ENCODE measurements at places on chromosomes 3 and 15.

- DNase-seq, result no peak
Measured at GRCh38 chr3:120555657-120556509, 40.3 kb upstream of the NDUFB4 start.

- no peak for DNase-seq
Measured at GRCh38 chr3:194203482-194204041, 67.6 kb downstream of the HES1 start.

DNA sequence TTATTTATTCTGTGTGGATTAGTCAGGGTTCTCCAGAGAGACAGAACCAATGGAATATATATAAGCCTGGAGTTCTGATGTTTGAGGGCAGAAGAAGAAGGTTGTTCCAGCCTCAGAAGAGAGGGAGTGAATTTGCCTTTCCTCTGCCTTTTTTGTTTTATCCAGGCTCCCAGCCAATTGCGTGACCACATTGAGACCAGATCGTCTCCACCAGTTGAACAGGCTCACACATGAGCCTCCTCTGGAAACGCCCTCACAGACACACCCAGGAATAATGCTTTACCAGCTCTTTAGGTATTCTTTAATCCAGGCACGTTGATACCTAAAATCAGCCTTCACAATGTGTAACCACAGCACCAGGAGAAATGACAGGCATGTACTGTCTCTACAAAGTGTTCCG lies 923.1 kb downstream of the TBL1XR1 start:
- peak; percentile 98 for DNase-seq

GRCh38 chr3:116155841-116156240 lies 289.4 kb downstream of the LSAMP start:
- DNase-seq, result no peak

DNA sequence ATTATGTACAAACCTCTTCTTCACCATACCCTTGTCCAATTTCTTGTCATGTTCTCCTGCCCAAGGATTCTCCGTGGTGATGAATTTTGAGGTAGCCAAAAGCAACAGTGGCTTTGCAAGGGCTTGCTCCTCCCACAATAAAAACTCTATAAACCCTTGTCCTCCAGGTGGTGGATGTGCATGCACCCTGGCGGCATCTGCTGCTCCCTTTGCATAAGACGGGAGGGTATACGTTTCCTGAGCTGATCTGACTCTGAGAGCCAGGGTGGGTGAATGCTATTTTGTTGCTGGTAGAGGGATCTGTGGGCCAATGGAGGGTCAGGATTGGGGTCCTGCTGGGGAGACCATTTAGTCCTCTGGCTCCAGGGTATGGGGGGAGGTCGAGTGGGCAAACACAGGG lies 5.4 kb downstream of the DNAH1 start:
- no peak for DNase-seq

DNA sequence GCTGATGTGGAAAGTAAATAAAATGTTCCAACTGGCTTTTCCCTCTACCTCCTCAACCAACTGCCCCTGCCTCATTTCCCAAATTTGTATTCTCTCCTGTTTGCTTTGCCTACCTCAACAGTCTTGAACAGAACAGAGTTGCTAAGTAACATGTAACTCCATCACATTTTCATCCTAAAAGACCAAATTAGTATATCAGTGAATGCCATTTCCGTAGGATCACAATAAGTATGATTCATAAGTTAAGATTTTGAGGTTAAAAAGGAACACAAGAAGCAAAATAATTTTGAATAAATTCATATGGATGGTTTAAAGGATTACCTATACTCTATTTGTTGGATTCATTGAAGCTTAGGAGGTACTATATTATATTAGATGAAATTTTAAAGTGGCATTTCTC lies 154.9 kb downstream of the ECT2 start:
- DNase-seq, result no peak

DNA sequence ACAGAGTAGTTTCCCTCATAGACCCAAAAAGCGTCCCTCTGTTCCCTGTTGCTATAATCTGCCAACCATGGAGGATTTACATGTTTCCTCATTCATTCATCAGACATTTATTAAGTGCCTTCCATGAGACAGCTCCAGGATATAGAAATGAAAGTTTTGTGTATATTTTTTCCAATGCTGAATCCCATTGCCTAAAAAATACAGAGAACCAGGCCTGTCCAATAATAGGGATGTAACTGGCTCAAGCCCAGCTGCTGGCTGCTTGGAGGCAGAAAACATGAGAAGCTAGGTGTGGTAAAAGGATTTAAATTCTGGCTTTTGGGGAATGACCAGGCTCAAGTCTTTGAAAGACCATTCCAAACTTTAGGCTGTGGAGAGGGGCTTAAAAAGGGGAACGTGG lies 41.5 kb downstream of the RARB start:
- DNase-seq, result no peak

- DNase-seq, result peak; percentile 50
Measured at GRCh38 chr3:119145500-119146167, at the start of gene TEX55. Gene TEX55, plus strand, starts transcription at chr3:119146165. Its CDS starts 25 bp downstream, at chr3:119146190.

DNA sequence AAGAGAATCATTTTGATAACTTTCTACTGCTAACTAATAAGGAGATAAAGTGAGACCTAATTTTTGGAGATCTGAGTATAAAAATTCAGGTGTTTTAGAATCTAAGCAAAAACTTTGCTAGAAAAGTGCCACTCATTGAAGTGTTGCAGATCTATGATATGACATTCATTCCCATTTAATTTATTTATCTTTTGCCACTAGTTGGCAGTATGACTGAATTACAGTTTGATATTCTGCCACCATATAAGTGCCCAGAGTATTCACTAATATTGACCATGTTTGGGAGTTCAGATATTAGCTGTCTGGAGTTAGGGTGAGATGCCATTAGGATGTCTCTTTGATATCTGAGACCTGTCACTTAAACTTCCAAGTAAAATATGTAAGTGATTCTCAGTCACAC lies 251.3 kb upstream of the GBE1 start:
- DNase-seq, result no peak

GRCh38 chr3:53175613-53176540 lies 14.9 kb downstream of the PRKCD start:
- no peak for DNase-seq

DNA sequence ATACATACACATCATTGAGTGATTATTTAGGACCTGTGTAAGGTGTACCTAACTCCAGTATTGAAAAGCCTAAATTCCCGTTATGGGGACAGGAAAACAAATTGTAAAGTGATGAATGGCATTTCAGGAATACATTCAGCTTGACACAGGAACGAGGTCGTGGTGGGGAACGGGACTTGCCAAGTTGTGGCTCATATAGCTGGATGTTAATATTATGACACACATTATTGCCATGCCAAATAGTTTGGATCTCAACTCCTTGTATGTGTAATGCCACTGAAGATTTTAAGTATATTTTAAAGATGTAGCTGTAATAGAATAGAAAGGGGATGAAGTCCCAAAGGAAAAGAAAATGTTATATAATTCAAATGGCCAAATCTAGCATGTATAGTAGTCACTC lies 227.2 kb upstream of the GOLIM4 start:
- DNase-seq, result no peak

- DNase-seq, result no peak
Measured at GRCh38 chr15:71275566-71276335, 160.5 kb downstream of the THSD4 start.

DNA sequence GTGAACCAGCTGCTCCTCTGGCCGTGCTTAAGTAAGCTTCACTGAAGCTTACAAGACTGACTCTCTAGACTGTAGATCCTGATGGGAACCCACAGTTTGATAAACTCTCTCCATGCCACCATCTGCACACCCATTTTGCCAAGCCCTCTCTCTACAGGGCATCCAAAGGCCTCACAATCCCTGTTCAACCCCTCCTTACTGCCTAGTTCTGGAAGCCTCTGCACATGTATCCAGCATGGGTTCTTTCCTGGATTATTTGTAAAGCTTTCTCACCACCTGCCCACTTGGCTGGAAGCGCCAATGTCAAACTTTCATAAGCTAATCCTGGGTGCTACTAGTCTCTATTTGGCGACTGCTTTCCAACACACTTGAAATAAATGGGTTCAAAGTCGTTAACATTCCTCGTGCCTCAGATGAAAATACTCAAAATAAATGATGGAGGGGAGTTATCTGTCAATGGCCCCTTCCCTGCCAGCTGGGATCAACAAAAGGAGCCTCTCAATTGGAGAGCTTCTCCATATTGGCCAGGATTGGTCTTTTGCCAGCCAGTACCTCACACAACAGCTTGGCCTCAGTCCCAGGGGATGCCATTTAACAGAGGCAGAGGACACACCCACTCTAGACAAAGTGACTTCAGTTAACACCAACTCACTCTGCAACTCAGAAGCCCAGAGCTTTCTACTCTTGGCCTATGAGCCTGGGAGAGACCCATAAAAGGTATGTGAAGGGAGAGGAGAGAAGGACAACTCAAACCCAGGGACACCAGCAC lies 48.1 kb downstream of the SH3BP5 start:
- DNase-seq, result peak; percentile 31

DNA sequence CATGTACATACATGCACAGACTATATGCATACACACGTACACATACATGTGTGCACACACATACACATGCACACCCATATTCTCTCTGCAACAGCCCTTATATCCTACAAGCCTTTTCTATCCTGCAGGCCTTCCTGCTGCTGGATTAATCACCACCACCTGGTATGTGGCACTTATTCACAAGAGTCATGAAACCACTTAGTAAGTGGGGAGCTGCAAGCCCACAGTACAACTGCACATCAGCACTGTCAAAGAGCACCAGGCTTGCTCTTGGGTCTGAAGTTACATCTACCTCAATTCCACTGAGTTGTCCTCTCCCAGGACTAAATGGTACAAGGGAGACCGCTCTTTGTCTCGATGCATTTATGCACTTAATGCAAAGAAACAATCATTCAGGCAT lies 233.2 kb downstream of the KLF13 start:
- no peak for DNase-seq

DNA sequence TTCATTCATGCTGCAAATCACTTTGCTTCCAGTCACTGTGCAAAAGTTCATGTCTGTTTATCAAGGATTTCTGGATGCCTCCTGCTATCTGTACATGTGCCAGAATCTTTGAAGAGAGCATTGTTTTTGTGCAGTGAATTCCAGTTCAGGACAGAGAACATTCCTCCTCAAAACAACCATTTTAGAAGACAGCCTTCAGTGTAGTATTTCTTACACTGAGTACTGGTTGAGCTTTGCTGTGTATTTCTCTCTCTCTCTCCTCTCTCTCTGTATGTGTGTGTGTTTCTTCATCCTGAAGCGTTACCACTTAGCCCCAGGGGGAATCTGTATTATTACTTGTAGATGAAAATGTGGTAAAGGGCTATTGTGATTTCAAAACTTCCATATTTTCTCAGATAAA lies 123.8 kb upstream of the CHL1 start:
- DNase-seq, result no peak

GRCh38 chr15:101147181-101147580 lies 104.7 kb downstream of the CHSY1 start:
- DNase-seq, result no peak

DNA sequence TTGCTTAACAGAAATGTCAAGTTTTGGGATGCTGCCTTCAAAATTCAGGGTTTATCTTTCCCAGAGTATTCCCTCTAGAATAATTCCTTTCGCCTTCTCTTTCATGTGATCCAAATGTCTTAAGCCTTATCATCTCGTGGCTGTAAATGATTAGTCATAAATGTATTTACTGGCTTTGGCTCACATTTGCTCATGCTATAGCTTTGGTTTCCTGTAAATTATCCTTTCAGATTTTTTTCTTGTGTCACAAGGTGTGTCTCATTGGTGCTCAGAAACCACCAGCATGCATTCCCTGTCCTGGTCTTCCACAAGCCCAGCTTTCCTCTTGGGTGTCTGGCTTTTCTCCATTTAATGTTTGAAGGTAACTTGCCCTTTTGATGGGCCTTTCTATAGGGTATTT lies 692.7 kb upstream of the ALCAM start:
- no peak for DNase-seq

DNA sequence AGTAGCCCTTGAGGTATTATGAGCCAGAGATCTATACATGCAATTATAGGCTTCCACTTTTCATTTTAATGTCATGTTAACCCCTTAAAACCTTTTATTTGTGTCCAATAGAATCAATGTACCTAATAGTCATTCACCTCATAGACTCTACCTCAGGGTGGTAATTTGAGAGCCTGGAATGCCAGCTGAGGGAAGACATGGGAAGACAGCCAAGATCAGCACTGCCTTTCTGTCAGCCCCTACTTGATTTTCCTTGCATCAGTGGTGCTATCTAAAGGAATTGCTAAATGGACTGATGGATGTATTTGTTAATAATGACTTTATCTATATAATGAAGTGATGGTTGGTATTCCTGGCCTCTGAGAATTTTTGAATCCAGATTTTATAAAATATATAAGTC lies 113.3 kb upstream of the GBE1 start:
- no peak for DNase-seq

DNA sequence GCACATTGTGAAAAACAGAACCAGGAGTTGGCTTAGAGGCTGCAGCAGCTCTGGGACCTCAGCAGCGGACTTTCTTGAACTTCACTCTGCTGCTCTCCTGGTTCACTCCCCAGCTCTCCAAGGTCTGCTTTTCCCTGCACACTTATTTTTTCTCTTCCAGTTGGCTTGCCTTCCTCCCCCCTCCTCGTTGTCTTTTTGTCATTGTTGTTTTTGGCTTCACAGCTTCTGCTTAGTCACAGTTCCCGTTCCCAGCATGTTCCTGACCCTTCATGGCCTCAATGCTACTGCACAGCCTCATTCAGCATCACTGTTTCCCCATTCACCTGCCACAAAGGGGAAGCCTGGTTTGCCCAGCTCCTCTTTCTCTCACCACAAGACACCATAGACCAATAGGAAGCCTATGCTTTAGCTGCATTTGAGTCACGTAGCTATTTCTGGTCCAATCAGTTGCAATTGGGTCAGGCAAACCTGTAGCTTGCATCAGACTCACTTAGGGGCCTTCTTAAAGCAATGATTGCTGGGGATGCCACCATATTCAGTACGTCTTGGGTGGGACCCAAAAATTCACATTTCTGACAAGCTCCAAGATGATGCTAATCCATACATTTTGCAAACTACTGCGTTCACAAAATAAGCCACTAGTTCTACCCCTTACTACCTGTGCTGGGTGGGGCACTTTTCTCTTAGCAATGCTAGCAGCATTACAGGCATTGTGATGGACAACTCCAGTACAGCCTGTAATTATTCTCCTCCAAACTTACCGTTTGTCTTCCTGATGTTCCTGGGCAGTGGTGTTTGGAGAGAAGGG lies 7.8 kb upstream of the SUMF1 start:
- no peak for DNase-seq

DNA sequence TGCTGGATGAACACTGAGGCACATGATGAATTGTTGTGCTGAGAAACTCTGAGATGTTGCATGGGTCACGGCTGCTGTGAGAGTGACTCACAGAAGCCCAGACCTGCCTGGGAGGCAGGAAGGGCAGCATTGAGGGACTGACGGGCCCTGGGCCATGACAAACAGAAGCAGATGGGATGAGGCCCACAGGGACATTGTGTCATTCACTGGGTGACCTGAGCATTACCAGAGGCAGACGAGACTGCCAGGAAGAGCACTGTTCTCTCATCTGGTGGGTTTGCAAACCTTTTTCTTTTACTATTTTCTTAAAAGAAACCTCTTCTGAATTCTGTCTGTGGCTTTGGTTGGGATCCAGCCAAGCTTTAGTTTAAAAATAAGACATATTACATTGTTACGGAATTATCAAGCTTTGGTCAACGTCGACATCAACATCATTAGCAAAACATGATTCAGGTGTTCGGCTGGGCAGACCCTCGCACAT lies 67.8 kb downstream of the BDH1 start:
- no peak for DNase-seq

Measured in NCI-H748 treated with DMSO at 0.1 percent for 48 hours (cell line).